ENCODE measurements at places on chromosomes 5 and 9. TPM values are rescaled to one million over a fixed set of nuclear protein-coding genes. Genes with fewer than 3 reads are reported as not detected.
A peak's percentile ranks its signal among the peaks of the same experiment; 100 is the strongest.

GRCh38 chr5:132466433-132467286, 23.9 kb downstream of the IRF1 start:
- peak; percentile 78 for DNase-seq
- peak overlapping the region; percentile 51 for H3K4me3 ChIP-seq
- H3K27me3 ChIP-seq = no peaks in the 10 kb centered on the region
- H3K4me1 ChIP-seq = peaks cover 88% of the 10 kb centered on the region

DNA sequence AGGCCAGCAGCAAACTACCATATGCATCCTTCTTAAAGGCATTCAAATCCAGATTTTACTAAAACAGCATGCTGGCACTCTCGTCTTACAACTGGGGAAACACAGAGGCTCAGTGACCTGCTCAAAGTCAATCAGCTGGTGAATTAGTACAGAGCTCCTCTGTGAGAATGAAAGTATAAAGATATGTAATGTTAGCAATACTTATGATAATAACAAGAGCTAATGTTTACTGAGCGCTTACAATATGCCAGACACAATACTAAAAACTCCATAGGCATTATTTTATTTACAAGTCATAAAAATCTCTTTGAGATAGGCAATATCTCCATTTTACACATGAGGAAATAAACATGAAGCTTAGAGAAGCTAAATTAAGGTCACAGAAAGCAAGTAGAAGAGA, 28.6 kb downstream of the FKBP15 start:
- no peaks in the 10 kb centered on the region for H3K27me3 ChIP-seq
- H3K27ac ChIP-seq = no peak overlapping the region
- no peaks in the 10 kb centered on the region for H3K4me1 ChIP-seq
- peaks cover 32% of the 10 kb centered on the region for H3K36me3 ChIP-seq

DNA sequence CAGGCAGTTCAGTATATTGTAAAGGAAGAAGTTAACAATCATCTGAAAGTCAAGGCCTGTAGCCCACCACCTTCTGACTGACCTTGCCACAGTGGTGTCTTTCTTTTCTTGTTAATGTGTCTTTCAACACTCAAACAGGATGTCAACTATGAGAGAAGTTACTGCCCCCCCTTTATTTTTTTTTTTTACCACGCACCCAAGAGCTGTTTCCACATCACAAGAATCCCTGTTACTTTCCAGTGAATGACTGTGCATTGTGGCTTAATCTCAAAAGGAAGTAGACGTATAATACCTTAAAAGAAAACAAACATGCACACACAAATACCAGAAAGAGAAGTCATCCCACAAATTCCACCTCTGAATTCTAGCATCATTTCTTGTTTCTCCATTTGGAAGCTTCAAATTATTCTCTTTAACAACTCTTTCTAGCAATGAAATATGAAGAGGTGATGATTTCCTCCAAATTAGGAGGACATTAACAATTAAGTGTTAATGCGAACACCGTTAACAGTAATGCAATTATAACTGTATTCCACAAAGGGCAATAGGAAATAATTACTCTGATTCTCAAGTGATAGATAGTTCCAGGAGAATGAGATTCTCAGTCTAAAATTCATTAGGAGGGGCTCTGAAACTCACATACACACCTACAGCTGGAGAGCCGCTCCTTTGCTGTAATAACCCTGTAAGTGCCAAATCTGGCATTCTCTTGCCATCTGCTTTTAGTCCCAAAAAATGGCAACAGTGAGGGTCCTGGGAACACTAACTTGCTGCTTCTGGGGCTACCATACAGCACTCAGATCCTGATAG, 201.0 kb downstream of the EFNA5 start:
- no peak overlapping the region for H3K27ac ChIP-seq
- H3K36me3 ChIP-seq = no peaks in the 10 kb centered on the region
- H3K27me3 ChIP-seq = peaks cover 2% of the 10 kb centered on the region

DNA sequence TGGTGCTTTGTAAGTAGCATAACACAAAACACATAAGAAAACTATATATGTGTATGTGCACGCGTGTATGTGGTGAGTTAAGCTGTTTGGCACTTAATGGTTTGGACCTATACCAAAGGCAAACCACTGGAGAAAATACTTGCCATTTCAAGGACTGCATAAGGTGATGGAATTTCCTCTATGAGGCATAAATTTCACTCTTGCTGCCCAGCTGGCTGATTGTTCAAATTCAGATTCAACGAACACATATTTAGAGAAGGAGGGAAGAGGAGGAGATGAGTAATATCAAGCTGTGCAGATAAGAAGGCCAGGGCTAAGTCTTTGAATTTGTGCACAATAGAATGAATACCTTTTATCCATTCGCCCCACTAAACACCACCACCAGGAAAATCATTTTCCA, 470.6 kb upstream of the MPDZ start:
- no peak for DNase-seq
- no peaks in the 10 kb centered on the region for H3K36me3 ChIP-seq
- no peaks in the 10 kb centered on the region for H3K4me1 ChIP-seq
- H3K27me3 ChIP-seq = no peaks in the 10 kb centered on the region
- no peak overlapping the region for H3K4me3 ChIP-seq
- H3K27ac ChIP-seq = no peak overlapping the region

DNA sequence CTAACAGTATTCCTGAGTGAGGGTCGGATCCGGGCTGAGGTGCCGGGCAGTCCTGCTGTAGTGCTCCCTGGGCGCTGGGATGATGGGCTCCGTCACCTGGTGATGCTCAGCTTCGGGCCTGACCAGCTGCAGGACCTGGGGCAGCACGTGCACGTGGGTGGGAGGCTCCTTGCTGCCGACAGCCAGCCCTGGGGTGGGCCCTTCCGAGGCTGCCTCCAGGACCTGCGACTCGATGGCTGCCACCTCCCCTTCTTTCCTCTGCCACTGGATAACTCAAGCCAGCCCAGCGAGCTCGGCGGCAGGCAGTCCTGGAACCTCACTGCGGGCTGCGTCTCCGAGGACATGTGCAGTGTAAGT, 15.2 kb downstream of the CRB2 start:
- no peak for DNase-seq
- peaks cover 36% of the 10 kb centered on the region for H3K27me3 ChIP-seq

DNA sequence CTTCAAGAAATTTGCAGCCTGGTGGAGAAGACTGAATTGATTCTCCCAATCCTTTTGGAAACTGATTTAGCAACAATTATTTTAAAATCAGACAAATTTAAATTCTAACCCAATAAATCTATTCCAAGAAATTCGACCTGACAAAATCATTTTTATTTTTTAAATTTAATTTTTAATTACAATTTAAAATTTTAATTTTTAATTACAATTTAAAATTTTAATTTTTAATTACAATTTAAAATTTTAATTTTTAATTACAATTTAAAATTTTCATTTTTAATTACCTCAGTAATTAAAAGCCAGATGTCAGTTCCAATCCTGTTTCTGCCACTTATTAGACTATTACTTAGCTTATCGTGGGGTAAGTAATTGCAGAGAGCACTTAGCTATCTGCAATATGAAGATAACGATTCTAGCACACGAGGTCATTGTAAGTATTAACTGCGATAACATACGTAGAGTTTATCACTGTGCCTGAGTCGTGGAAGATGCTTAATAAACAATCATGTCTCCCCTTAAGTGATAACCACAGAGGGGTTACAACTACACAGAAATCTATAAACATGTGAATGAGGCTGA, 346.4 kb upstream of the SLC24A2 start:
- H3K4me3 ChIP-seq = no peak overlapping the region
- no peaks in the 10 kb centered on the region for H3K4me1 ChIP-seq
- no peak for DNase-seq
- H3K27ac ChIP-seq = no peak overlapping the region
- no peaks in the 10 kb centered on the region for H3K27me3 ChIP-seq

DNA sequence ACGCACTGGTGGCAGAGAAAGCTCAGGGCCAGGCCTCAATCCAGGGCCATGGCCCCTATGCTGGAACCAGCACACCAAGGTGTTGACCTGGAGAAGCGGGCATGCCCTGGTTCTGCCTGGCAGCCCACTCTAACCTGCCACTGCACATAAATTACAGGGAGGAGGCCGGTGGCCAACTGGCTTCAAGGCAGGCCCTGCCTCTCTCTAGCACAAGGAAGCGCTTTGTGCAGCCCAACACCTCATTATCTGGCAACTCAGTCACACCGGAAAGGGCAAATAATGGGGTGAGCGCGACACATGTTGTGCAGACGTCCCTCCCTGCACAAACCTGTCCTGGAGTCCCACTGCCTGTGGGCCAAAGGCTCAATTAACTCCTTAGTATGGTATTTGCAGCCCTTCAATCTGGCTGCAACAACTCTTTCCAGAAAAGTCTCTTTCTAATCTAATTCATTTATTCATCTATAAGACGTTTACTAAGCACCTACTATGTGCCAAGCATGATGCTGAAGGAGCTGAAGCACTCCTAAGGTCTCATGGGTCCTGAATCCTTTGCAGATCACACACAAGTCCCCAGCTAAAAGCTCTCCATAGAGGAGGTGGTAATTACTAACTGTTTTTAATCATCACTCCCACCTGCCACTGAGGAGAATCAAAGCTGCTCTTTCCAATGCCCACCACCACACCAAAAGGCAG, 24.9 kb downstream of the SHB start:
- DNase-seq = no peak
- H3K36me3 ChIP-seq = no peaks in the 10 kb centered on the region
- no peak overlapping the region for H3K27ac ChIP-seq
- no peaks in the 10 kb centered on the region for H3K27me3 ChIP-seq
- H3K4me3 ChIP-seq = no peak overlapping the region

- H3K4me1 ChIP-seq = no peaks in the 10 kb centered on the region
- H3K27me3 ChIP-seq = peaks cover 10% of the 10 kb centered on the region
- H3K36me3 ChIP-seq = no peaks in the 10 kb centered on the region
- DNase-seq = no peak
- no peak overlapping the region for H3K4me3 ChIP-seq
- no peak overlapping the region for H3K27ac ChIP-seq
These were observed 125.5 kb downstream of the DIRAS2 start for GRCh38 chr9:90517103-90517502.

DNA sequence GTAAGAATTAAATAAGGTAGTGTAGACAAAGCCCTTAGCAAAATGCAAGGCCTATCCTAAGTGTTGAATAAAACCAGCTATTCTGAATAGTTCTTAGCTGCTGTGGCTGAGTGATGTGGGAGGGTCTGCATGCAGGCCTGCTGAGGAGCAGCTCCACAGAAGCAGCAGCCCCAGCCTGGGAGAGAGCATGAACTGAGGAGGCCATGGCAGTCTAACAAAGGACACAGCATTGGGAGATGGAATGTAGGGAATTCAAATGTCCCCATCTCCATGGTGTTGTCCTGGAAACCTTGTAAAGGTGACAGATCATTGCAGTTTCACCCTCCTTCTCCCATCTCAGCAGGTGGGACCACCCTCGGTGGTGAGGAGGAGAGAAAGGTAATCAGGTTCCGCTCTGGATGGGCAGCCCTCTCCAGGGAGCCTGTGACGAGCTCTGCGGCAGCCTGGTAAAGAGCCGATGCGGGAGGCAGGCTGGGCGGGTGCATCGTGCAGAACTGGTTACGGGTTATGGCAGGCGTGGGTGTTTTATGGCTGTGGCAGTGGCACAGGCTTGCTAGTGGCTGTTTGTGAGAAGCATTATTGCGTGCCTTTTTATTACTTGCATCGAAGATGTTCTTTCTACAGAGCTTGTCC, 199.9 kb upstream of the GLRA1 start:
- H3K27ac ChIP-seq = no peak overlapping the region
- H3K27me3 ChIP-seq = peaks cover 2% of the 10 kb centered on the region
- H3K4me1 ChIP-seq = no peaks in the 10 kb centered on the region
- H3K4me3 ChIP-seq = no peak overlapping the region
- H3K36me3 ChIP-seq = no peaks in the 10 kb centered on the region
- DNase-seq = no peak

GRCh38 chr5:91183743-91184142, 199.4 kb downstream of the ARRDC3 start:
- H3K36me3 ChIP-seq = no peaks in the 10 kb centered on the region
- peaks cover 14% of the 10 kb centered on the region for H3K4me1 ChIP-seq
- no peak overlapping the region for H3K4me3 ChIP-seq

- no peak overlapping the region for H3K4me3 ChIP-seq
- peaks cover 24% of the 10 kb centered on the region for H3K27me3 ChIP-seq
- peaks cover 5% of the 10 kb centered on the region for H3K4me1 ChIP-seq
- H3K27ac ChIP-seq = no peak overlapping the region
- no peak for DNase-seq
- no peaks in the 10 kb centered on the region for H3K36me3 ChIP-seq
These were observed 36.2 kb downstream of the NFIB start for GRCh38 chr9:14277761-14278160.

- H3K27me3 ChIP-seq = peaks cover 14% of the 10 kb centered on the region
- no peaks in the 10 kb centered on the region for H3K4me1 ChIP-seq
- DNase-seq = no peak
- H3K36me3 ChIP-seq = no peaks in the 10 kb centered on the region
These were observed 197.7 kb downstream of the PTTG1 start for GRCh38 chr5:160619381-160619780.

- peak; percentile 62 for DNase-seq
- H3K4me1 ChIP-seq = peaks cover 51% of the 10 kb centered on the region
- H3K4me3 ChIP-seq = peak overlapping the region; percentile 97
- H3K27me3 ChIP-seq = no peaks in the 10 kb centered on the region
- peak overlapping the region; percentile 93 for H3K27ac ChIP-seq
These were observed 470 bp downstream of the BAG1 start for GRCh38 chr9:33264003-33264472.

DNA sequence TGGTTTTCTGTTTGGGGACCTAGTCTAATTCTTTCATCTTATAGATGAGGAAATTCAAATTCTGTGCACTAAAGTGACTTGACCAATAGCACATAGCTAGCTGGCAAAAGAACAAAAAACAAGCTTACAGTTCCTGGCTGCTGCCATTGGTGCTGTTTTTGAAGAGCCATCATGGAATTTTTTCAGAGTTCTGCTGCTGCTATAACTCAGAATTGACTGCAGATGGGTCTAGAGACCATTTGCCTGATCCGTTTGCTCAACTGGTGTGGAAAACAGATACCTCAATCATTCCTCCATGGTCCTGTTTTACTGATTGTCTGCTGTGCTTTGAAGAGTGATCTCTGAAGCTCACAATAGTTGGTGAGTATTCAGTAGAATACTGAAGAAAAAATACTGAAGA, 15.2 kb downstream of the FBXL7 start:
- H3K4me1 ChIP-seq = no peaks in the 10 kb centered on the region
- peaks cover 4% of the 10 kb centered on the region for H3K27me3 ChIP-seq
- no peak overlapping the region for H3K4me3 ChIP-seq
- H3K27ac ChIP-seq = no peak overlapping the region

GRCh38 chr5:172642486-172642885, 1.4 kb downstream of the NEURL1B start:
- H3K27me3 ChIP-seq = peaks cover 37% of the 10 kb centered on the region
- no peak overlapping the region for H3K4me3 ChIP-seq
- H3K27ac ChIP-seq = no peak overlapping the region
- H3K36me3 ChIP-seq = no peaks in the 10 kb centered on the region
- no peak for DNase-seq

- no peak overlapping the region for H3K4me3 ChIP-seq
- no peaks in the 10 kb centered on the region for H3K36me3 ChIP-seq
- no peak for DNase-seq
These were observed 185.8 kb downstream of the PCSK1 start for GRCh38 chr5:96247097-96247701.

TMEM252 gene
- total RNA-seq = not detected

ISCA1 gene
- total RNA-seq = 27.1 TPM

SPATA6L gene
- total RNA-seq = 0.30 TPM

SPINK6 gene
- total RNA-seq = not detected

MARCHF3 gene
- 4.2 TPM for total RNA-seq

SPINK7 gene
- total RNA-seq = not detected

RNF224 gene
- not detected for total RNA-seq

COL27A1 gene
- total RNA-seq = 8.9 TPM

CDC23 gene
- total RNA-seq = 38.1 TPM

Data from activated CD4-positive, alpha-beta T cell treated with anti-CD3 and anti-CD28 coated beads for 36 hours (primary cell).